ENCODE measurements at places on chromosomes 12 and 14.

- DNase-seq, result peak; percentile 7
These were observed 139.3 kb upstream of the ARHGAP5 start for GRCh38 chr14:31937730-31938346.

GRCh38 chr12:59594943-59595500 lies 807 bp upstream of the SLC16A7 start:
- DNase-seq, result no peak

GRCh38 chr14:69571449-69572029 lies 3.1 kb downstream of the CCDC177 start:
- DNase-seq, result no peak

GRCh38 chr14:47778631-47779030 lies 103.2 kb upstream of the MDGA2 start:
- DNase-seq, result no peak

DNA sequence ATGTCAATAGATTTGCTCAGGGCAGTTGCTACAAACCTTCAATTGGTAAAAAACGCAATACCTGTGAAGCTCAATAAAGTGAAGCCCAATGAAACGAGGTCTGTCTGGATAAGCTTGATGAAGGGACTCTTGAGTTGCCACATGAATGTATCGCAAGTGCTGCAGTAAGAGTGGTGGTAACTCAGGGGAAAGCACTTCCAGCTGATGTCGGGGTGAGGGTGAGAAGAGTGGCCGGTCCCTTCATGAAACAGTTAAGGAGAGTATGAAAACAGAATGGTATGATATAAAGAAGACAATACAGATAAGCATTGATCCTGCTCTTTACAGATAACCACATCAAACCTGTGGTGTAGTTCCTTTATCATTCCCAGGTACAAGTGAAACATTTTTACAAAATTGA lies 83.4 kb upstream of the EVL start:
- no peak for DNase-seq

- no peak for DNase-seq
These were observed 194.1 kb upstream of the PLEKHA5 start for GRCh38 chr12:18935371-18935965.

GRCh38 chr12:128693115-128693514 lies 130.6 kb downstream of the SLC15A4 start:
- DNase-seq, result no peak

DNA sequence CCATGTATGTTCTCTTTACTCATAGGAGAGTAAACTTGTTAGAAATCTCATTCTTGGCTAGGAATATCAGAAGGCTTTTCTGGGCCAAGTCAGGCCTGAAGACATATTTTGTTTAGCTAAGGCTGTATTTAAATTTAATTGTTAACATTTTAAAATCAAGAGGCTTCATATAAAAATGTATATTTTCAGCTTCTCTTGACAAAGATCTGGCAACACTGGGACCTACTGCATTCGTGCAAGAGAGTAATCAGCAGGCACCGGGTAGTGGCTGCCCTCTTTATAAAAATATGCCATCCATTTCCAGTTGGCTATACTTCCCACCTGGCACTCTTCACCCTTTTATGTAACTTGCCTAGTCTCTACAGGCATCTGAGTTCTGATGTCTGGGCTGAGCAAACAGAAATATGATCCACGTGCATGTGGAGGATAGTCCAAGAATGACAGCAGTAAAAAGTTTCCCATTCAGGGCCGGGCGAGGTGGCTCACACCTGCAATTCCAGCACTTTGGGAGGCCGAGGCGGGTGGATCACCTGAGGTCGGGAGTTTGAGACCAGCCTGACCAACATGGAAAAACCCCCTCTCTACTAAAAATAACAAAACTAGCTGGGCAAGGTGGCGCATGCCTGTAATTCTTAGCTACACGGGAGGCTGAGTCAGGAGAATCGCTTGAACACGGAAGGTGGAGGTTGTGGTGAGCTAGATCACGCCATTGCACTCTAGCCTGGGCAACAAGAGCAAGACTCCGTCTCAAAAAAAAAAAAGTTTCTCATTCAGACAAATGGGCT lies 2.0 kb upstream of the SOS2 start:
- DNase-seq, result peak; percentile 11

DNA sequence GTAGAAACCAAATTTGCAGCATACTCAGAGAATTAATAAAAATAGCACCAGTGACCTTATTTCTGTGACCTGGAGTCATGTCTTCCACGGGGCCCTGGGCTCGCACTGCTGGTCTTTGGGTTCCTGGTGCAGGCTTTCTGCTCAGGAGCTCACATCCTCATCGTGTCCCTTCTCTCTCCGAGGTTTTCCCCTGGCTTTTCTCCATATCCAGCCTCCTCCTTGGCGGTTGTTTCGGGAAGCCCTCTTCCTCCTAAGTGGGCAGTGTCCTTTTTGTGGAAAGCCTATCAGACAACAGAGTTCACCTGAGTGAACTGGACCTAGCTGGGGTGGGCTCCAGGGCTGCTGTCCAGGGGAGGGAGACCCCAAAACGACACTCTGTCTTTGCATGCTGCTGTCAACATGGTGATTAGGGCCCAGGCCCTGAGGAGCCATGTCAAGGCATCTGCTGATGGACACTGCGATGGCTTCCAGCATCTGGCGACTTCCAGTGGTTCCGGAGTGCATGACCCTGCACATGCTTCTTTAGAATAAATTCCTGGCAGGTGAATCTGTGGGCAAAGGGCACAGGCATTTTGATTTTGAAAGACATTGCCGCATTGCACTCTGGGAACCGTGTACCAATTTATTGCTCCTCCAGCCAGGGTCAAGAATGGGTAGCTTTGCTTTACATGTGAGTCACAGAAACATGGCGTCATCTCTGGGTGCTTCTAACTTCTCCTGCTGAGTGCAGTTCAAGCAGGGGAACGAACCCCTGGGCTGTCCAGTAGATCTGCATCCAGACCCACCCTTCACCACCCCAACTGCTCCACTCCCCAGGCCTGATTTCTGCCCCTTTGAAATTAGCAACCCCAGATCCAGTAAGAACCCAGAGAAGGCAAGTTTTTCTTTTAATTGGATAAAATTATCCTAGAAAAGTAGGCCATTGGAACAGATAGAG lies 136.8 kb downstream of the ADGRD1 start:
- no peak for DNase-seq

- peak; percentile 46 for DNase-seq
These were observed 194.9 kb upstream of the OR4E1 start for GRCh38 chr14:21868442-21869046.

- DNase-seq, result no peak
These were observed 1.9 kb downstream of the MLXIP start for GRCh38 chr12:122080149-122081082.

DNA sequence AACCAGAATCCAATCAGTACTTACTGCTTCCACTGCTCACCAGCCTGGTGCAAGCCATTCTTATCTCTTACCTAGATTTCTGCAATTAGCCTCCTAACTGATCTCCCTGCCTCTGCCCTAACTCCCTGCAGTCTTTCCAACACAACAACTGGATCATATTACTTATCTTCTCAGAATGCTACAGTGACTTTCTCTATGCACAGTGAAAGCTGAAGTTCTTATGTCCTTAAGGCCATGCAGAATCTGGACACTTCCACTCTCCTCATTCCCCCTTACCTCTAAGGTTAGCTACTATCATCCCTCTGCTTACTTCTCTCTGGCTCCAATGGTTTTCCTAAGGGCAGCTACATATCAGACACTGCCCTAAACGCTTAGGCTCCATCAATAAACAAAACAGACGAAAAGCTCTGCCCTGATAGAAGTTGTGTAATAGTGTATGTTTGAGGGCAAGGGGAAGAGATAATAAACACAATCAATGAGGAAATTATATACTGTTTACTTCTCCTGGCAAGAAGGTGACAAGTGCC lies 4.0 kb downstream of the KTN1 start:
- no peak for DNase-seq

DNA sequence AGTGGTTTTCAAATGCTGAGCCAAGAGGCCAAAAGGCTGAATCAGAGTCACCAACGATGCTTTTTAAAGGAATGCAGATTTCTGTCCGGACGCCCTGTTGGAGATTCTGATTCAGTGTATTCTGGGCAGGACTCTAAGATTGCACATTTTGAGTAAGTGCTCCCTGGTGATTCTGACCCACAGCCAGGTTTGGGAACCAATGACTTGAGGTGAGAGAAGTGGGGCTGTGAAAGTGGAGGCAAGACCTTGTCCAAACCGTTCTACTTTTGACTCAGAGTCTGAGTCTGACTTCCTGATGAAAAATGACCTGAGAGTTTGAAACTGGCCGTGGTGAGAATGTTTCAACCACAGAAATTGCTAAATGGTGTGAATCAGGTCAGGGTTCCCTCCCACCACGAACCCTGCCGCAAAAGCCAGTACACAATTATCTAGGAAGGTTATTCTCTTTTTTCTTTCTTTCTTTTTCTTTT lies 90.2 kb downstream of the NTN4 start:
- no peak for DNase-seq

GRCh38 chr14:98886982-98887381 lies 385.0 kb downstream of the BCL11B start:
- no peak for DNase-seq

DNA sequence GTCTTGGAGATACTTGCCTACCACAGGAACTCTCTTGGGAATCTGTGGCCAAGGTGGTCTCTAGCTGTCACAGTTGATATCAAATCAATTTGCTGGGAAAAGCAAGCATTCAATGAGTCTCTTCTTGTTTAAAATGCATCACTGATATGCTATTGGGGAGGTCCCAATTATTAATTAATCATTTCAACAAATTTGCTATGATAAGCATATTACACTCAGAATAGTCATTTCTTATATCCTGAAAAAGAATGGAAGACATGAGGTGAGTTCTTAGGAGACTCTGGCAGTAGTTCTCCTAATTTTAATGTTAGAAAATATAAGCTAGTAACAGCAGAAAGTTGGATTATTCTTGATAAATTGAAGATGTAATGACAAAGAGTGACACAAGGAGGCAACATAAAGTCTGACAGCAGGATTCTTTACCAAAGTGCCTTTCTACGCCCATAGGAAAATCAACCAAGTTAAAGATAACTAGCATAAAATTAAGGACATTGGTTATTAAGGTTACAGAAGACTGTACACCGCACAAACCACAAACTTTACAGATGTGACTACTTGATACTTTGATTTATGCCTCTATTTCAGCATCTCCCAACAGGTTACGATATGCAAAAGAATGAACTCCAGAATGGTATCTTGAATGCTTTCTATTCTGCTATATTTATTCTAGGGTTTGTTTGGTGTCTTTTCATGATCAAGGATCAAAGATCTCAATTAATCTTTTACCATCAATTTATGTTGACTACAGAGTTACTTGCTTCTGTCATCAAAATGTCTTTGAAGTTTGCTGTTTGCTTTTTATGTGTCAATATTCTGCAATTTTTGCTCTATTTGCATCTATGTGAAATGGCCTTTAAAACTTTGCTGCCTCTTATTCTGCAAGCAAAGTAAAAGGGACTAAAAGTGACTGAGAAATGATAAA lies 349.6 kb upstream of the CLEC14A start:
- DNase-seq, result no peak

DNA sequence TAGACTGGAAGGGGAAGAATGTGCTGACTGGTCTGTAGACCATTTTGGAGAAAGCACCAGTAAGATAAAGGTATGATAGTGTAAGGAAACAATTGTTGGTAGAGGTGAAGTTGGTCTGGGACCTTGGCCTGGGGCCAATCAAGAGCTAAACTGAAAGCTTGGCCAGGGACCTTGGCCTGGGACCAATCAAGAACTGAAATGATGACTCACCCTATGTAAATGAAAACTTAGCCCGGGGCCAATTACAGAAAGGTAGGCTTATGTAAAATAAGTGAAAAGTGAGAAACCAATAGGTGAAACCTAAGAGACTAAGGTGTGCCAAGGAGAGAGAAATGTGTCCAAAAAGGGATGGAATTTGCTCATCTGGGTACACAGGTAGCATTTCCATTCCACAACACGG lies 776.0 kb downstream of the C12orf50 start:
- no peak for DNase-seq

DNA sequence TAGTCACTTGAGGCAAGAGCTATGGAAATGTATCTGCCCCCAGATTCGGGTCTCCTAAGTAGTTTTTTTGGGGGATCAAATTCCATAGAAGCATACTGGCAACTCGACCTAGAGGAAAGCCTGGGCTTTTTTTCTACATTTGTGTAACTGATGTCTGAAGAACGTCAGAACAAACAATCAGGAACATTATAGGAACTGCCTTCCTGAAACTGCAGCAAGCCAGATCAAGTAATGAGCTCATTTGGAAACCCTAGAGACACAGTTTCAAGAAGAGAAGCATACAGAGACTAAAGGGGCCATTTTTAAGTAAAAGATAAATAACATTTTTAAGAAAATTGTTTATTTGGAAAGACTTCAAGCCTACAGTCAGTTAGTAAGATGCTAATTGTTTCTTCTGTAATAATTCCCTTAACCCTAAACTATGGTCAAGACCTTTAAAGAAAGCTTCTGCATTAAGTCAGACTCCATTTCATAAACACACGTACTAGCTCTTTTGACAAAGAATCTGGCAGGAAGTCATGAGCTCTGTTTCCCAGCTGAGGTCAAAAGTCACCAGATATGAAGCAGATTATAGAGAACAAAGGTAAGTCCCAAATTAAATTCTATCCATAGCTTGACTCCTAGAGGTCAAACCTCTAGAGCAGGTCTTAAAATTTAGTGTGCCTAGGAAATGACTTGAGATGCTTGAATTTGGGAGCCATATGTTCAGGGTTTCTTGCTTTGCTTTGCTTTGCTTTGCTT lies 112.8 kb downstream of the EGLN3 start:
- DNase-seq, result no peak

- DNase-seq, result no peak
These were observed 30.7 kb downstream of the NUMB start for GRCh38 chr14:73427516-73428264.

DNA sequence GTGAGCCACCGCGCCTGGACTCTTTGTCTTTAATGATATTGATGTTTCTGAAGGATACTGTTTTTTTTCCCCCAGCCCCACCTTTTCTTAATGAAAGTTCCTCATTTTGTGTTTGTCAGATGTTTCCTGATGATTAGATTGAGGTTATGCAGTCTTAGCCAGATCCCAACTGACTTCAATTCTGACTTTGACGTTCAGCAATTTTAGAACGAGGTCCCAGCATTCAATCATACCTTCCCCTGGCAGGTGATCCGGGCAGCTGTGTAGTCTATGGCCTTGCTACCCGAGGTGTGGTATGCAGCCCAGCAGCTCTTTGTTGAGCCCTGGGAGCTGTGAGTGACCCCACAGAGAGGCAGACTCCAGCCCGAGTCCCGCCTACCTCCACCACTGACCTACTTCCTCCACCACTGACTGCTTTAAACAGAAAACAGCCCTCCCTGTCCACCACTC lies 82.7 kb downstream of the LGMN start:
- no peak for DNase-seq

- no peak for DNase-seq
These were observed 236.6 kb downstream of the ZFP36L1 start for GRCh38 chr14:68556253-68556652.

GRCh38 chr12:80617733-80618132 lies 89.7 kb upstream of the MYF6 start:
- no peak for DNase-seq

DNA sequence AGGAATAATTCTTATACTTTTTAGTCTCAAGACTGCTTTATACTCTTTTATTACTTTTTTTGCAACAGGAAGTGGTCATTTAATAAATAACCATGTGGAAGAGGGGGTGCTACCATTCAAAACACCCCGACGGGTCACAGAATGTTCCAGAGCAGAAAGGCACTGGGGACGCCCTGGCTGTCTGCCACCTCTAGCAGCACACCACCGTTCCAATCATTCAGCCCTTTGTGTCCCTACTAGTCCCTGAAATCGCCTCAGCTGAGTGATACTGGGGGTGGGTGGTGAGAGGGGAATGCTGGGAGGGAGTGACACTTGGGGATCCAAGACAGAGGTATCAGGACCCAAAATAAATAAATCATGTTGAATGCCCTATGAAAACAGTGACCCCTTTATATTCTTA lies 52.4 kb downstream of the MON2 start:
- DNase-seq, result no peak

GRCh38 chr12:124517260-124518050 lies 50.0 kb downstream of the NCOR2 start:
- no peak for DNase-seq
